ENCODE measurements at places on chromosomes 16 and 17. TPM values are rescaled to one million over a fixed set of nuclear protein-coding genes. Genes with fewer than 3 reads are reported as not detected.
A peak's percentile ranks its signal among the peaks of the same experiment; 100 is the strongest.

DNA sequence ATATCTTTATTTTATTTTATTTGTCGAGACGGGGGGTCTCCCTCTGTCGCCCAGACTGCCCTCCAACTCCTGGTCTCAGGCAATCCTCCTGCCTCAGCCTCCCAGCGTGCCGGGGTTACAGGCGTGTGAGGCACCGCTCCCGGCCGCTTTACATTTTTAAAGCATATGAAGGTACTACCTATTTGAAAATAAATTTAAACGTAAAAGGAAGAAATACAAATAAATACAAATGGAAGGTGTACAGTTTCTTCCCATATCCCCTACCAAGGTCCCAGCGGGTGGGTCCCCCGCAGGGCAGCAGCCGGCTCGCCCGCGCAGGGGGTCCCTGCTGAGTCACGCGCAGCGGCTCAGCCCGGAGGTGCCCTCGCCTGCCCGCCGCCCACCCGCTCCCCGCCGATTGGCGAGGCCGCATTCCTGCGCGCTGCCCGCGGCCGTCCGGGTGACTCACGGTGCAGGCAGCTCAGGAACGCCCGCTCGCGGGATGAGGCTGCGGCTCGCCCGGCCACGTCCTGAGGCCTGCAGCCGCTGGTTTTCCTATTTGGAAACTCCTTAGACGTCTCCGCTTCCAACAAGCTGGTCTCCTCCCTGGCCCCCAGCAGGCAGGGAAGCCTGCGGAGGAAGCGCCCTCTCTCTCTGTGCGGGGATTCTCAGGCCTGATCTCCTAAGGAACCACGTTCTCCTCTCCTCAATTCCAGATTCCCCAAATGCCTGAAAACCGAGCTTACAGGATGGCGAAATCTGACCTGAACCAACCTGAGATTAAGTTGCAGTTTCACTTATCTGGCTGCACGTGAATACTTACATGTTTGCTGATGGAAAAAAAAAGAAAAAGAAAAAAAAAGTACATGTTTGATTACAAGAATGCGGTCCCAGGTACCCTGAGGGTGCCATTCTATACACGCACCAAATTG, 54.8 kb upstream of the MAP3K14 start:
- peak; percentile 67 for DNase-seq

HOXB7 gene
- total RNA-seq: 0.36 TPM

DNA sequence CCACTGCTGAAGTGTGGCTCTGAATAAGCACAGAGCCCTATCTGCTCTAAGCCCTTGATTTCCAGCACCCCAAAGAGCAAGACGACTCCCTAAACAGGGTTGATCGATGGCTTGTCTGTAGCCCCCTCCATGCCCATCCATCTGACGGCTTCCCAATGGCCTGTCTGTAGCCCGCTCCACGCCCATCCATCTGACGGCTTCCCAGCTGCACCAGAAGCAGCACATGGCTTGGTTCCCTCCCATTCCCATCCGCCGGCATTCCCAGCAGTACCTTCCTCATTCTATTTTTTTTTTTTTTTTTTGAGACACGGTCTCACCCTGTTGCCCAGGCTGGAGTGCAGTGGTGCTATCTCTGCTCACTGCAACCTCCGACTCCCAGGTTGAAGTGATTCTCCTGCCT, 64.5 kb downstream of the RBFOX3 start:
- no peak for DNase-seq

GRCh38 chr16:506246-506546, 21.3 kb upstream of the CAPN15 start:
- no peak for DNase-seq

GRCh38 chr17:42659079-42659931, at the start of gene TUBG2:
Gene TUBG2 (plus strand): TSS chr17:42659284. CDS start chr17:42659504, 220 bp downstream.
- DNase-seq: peak; percentile 93

ATXN2L gene
- 299 TPM for total RNA-seq

DNA sequence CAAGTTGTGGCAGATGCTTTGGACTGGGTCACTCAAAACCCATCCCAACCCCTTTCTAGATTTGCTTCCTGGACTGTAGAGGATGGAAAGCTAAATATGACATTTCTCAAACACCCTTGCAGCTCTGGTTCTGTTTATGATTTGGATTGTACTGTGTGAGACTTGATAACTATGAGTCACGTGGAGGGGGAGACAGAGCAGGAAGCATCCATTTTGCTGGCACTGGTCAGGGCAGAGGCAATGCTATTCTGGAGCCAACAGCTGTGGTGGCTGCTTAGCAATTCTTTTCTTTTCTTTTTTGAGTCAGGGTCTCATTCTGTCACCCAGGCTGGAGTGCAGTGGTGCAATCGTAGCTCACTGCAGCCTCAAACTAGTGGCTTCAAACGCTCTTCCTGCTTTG, 13.6 kb upstream of the TERF2 start:
- DNase-seq: no peak

ABCA6 gene
- total RNA-seq: not detected

PPY gene
- not detected for total RNA-seq

DNA sequence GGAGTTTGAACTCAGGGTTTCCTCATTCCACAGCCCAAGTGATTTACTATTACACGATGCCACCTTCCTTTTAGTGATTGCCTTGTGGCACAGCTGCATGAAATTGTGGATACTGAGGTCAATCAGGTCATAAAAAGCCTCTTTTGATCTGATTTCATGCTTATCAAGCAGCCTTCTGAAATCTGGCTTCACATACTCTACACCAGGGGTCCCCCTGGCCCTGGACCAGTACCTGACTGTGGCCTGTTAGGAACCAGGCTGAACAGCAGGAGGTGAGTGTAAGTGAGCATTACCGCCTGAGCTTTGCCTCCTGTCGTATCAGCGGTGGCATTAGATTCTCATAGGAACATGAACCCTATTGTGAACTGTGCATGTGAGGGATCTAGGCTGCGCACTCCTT, 13.8 kb downstream of the SLFN5 start:
- DNase-seq: no peak

CIBAR2 gene
- not detected for total RNA-seq

- peak; percentile 90 for DNase-seq
These were observed 558 bp downstream of the SOX15 start for GRCh38 chr17:7589204-7589868.

GRCh38 chr16:48277158-48277557, 29.8 kb upstream of the ABCC11 start:
- no peak for DNase-seq

SERPINF2 gene
- total RNA-seq: 0.16 TPM

DNA sequence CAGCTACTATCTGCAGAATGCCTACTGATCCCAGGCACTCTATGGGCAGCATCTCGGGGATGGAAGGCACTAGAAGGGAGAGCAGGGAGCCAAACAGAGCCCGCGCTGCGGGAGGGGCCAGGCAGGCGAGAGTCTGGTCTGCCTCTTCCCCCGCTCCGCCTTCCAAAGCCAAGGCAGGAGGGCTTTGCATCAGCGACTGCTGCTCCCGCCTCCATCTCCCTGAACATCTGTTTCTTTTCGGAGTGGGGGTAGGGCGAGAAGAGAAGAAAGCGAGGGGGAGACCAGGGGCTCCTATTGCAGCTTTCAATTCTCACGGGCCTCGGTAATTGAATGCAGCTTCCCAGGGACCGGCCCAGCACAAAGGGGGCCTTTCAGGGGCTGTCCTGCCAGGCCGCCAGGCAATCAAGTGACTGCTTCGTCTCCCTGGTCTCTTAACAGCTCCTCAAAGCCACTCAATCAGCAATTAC, 31.4 kb upstream of the CDC42EP4 start:
- no peak for DNase-seq

GRCh38 chr17:72487731-72488494, 367.1 kb downstream of the SOX9 start:
- no peak for DNase-seq

DNA sequence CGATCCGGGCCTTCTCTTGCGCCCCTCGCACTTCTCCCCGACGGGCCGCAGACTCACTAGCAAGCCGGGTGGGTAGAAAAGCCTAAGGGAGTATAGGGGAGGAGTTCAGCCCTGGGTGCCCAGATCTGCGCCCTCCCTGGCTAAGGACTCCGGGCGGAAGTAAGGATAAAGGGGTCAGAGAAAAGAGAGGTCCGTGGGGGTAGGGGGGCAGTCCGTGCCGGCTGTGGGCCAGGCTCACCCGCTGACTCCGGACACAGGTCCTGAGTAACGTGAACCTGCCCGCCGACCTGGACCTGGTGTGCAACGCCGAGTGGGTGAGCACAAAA, 1.8 kb downstream of the NAGS start:
- DNase-seq: no peak

TNFSF13 gene
- 3.5 TPM for total RNA-seq

DNA sequence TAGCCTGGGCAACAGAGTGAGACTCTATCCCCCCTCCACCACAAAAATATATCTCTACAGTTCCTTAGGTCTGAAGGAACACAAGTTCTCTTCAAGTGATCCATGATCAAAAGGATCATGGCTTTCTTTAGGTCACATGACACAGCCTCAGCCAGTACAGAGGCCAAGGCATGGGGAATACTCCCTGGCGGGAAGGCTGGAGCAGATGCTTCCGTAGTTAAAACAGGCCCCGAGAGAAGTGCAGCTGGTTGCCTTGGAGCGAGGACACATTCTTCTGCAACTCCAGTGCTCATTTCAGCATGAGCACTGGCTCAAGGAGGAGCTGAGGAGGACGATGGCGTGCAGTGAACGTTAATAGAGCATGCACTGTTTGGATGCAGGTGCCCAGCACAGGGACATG, 13.5 kb downstream of the CDIP1 start:
- no peak for DNase-seq

- peak; percentile 69 for DNase-seq
These were observed 1.3 kb downstream of the ADCY7 start for GRCh38 chr16:50267651-50268050.

MYH10 gene
- total RNA-seq: 14.1 TPM

- no peak for DNase-seq
These were observed 20.5 kb upstream of the JPH3 start for GRCh38 chr16:87581857-87582215.

GRCh38 chr17:80991645-80992076, at the start of gene CHMP6:
Gene CHMP6 (plus strand): TSS chr17:80991841. CDS start chr17:80991919, 78 bp downstream.
- peak; percentile 93 for DNase-seq

FAM171A2 gene
- total RNA-seq: 0.21 TPM

DNA sequence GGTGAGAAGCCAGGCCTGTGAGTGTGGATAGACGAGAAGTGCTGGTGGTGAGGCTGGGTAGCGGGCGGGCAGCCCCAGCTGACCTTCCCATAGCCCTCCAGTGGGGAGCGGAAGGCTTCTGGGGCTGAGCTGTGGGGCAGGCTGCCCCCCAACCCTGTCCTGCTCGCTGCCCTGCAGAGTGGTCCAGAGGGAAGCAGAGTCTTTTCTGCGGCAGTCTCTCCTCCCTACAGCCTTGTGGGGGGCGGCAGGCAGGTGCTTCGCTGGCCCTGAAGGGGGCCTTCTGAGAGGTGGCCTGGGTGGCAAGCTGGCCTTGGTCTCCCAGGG, 3.7 kb downstream of the NLGN2 start:
- no peak for DNase-seq

CEMP1 gene
- not detected for total RNA-seq

SLC6A2 gene
- not detected for total RNA-seq

DNA sequence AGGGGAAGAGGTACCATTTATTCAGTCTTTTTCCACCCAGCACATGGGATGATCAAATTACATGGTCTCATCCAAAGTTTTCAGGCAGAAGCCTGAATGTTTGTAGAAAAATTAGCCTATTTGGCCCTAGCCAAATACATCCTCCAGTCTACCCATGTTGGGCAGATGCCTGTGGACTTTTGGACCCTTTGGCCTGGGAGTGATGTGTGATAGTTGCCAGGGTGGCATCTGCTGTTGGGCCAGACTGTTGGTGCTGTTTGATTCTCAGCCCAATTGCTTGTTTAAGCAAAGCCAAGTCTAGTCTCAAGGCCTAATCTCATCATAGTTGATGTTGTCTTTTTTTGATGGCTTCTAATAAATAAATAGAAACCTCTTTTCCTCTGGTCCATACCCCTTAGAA, 419.0 kb downstream of the CDH13 start:
- DNase-seq: no peak

- no peak for DNase-seq
These were observed at the start of gene USH1G for GRCh38 chr17:74922694-74923537. Gene USH1G (minus strand): TSS chr17:74923255. CDS start chr17:74923073, 182 bp downstream.

CDH3 gene
- total RNA-seq: 0.19 TPM

C16orf89 gene
- not detected for total RNA-seq

HP gene
- total RNA-seq: not detected

KRT28 gene
- total RNA-seq: not detected

GRCh38 chr16:30499284-30499683, 26.7 kb downstream of the ITGAL start:
- no peak for DNase-seq

DNA sequence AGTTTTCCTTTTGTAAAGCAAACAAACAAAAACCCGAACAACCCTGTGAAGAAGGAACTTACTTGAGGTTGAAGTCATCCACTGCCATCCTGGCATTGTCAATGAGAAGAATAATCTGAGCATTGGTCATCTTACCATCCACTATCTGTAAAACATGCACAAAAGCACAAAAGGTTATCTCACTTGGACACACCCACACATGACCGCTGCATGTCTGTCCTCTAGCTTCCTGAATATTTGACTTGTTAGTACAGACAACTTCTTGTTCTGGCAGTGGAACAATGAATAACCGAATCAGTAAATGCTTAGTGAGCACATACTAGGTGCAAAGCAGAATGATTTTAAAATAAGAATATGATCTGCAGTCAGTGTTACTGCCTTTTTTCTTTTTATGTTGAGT, 6.1 kb downstream of the KRT23 start:
- DNase-seq: no peak

DNA sequence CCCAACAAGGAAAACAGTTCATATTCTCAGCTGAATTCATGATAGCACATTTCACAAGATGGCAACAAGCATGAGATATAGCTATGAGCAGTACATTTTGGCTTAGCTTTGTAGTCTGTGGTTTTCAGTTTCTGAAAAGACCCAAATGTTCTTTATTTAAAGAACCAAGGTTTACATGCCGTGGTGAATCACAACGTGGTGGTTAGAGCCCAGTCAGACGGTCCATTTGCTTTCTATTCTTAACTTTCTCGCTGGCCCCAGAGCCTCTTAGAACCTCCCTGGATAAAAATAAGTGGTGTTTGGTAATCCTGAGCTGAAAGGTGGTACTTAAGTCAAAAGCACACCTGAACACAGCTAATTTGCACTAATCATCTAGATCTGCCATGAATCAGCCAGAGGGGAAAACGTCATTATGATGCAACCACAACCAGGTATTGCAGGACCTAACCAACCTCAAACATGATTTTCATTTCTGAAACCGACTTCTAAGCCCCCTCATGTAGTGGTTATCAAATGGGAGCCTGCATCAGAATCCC, 18.6 kb upstream of the HAPSTR1 start:
- peak; percentile 71 for DNase-seq

- peak; percentile 98 for DNase-seq
These were observed at the start of gene SPAG9 for GRCh38 chr17:51120739-51121619. Gene SPAG9 (minus strand): TSS chr17:51120868. CDS start chr17:51120656, 212 bp downstream.

DNA sequence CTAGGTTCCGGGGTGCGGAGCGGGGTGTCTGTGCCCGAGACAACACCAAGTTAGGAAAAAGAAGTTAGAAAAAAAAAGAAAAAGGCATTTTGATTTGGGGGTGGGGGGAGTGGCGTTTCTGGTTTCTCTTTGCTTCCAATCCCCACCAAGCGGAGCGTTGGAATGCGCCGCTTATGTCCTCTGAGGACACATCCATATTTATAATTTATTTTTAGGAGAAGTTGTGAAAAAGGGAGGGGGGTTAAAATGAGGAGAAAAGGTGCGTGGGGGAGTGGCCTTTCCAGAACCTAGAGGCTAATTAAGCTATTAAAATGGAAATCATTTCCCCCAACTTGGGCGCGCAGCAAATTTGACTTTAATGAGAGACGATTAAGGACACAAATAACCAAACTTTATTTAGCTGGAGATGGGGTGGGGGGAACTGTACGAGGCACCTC, 232.1 kb downstream of the MRTFB start:
- no peak for DNase-seq
